ENCODE measurements at places on chromosomes 13 and 19. TPM values are rescaled to one million over a fixed set of nuclear protein-coding genes. Genes with fewer than 3 reads are reported as not detected.

Gene ZNF792
- total RNA-seq: 1.6 TPM

Gene ZNF665
- total RNA-seq: 0.94 TPM

Gene LRRC63
- total RNA-seq: 0.13 TPM

Gene TPM4
- total RNA-seq: 372 TPM

Gene GPR18
- total RNA-seq: not detected

Gene KIR2DL1
- total RNA-seq: not detected

Gene GJA3
- total RNA-seq: 2.2 TPM

Gene FAM216B
- total RNA-seq: not detected

Gene AMH
- 16.8 TPM for total RNA-seq

Gene FAM83E
- total RNA-seq: 1.8 TPM

Gene LNX2
- total RNA-seq: 2.2 TPM

Gene PTPRH
- 16.5 TPM for total RNA-seq

Gene KASH5
- total RNA-seq: 1.0 TPM

Gene ZNF524
- total RNA-seq: 12.3 TPM

Gene CEACAM21
- not detected for total RNA-seq

Gene PLA2G4C
- not detected for total RNA-seq

Gene FAAP24
- 5.7 TPM for total RNA-seq

Gene ZNF324B
- total RNA-seq: 14.8 TPM

Gene DHRS12
- total RNA-seq: 2.0 TPM

Gene KMT2B
- 20.0 TPM for total RNA-seq

Gene KLK4
- total RNA-seq: not detected

Gene NLRP5
- total RNA-seq: 0.04 TPM

Gene MEF2B
- 0.34 TPM for total RNA-seq

Gene NXNL1
- not detected for total RNA-seq

Gene PSG2
- total RNA-seq: not detected

Gene GPC6
- total RNA-seq: 19.4 TPM

Gene ATXN8OS
- total RNA-seq: not detected

Gene CYP2S1
- 0.75 TPM for total RNA-seq

Gene CATSPERD
- total RNA-seq: not detected

Gene CDC34
- 139 TPM for total RNA-seq

Gene ZNF471
- 1.5 TPM for total RNA-seq

Gene CEACAM7
- not detected for total RNA-seq

Gene F10
- total RNA-seq: not detected

Gene LIPE
- 3.9 TPM for total RNA-seq

Gene CGB7
- not detected for total RNA-seq

Gene TCF3
- 52.3 TPM for total RNA-seq

Gene ZNF536
- total RNA-seq: 0.53 TPM

Gene PSG1
- total RNA-seq: not detected

Gene PLPPR3
- 0.03 TPM for total RNA-seq

Gene ZNF575
- total RNA-seq: 0.11 TPM

Gene ZNF221
- total RNA-seq: 3.3 TPM

Gene FCGBP
- 0.19 TPM for total RNA-seq

Gene DCLK1
- total RNA-seq: 1.5 TPM

Gene RELB
- total RNA-seq: 22.0 TPM

Gene PSG7
- not detected for total RNA-seq

Gene CYP2A6
- not detected for total RNA-seq

Gene BCL2L12
- 19.4 TPM for total RNA-seq

Gene TEX26
- total RNA-seq: not detected

Gene YJU2
- 48.2 TPM for total RNA-seq

Gene CYP2F1
- total RNA-seq: not detected

Gene NAPSA
- total RNA-seq: not detected

Gene ZNF763
- 0.42 TPM for total RNA-seq

Gene ZNF749
- 16.1 TPM for total RNA-seq

Gene LTBP4
- 50.1 TPM for total RNA-seq

Gene LHFPL6
- total RNA-seq: 8.0 TPM

Gene VSTM1
- 1.0 TPM for total RNA-seq

Gene ATP4A
- total RNA-seq: not detected

Data from A375 (cell line).